Activated CD4-positive, alpha-beta T cell treated with anti-CD3 and anti-CD28 coated beads for 36 hours (primary cell): ENCODE measurements at places on chromosomes 11 and 22. TPM values are rescaled to one million over a fixed set of nuclear protein-coding genes. Genes with fewer than 3 reads are reported as not detected.

The SGSM1 gene
- 0.11 TPM for total RNA-seq

The PLAAT2 gene
- total RNA-seq, result not detected

The CSNK2A3 gene
- 1.7 TPM for total RNA-seq

The NAALAD2 gene
- not detected for total RNA-seq

The SLC22A8 gene
- total RNA-seq, result not detected

The SUSD2 gene
- total RNA-seq, result 0.80 TPM

The POU2AF1 gene
- 9.6 TPM for total RNA-seq

The LGALS12 gene
- total RNA-seq, result not detected

The GAL3ST1 gene
- total RNA-seq, result not detected

The OR8G1 gene
- not detected for total RNA-seq

The SERHL2 gene
- total RNA-seq, result 0.78 TPM

- peaks cover 13% of the 10 kb centered on the region for H3K4me1 ChIP-seq
- H3K27me3 ChIP-seq, result peaks cover 59% of the 10 kb centered on the region
- no peak overlapping the region for H3K27ac ChIP-seq
- no peak overlapping the region for H3K4me3 ChIP-seq
Measured at GRCh38 chr11:64710418-64711137, 12.4 kb downstream of the NRXN2 start.

GRCh38 chr11:16804104-16804947, 65.9 kb downstream of the C11orf58 start:
- H3K27ac ChIP-seq, result no peak overlapping the region
- no peak for DNase-seq
- no peaks in the 10 kb centered on the region for H3K36me3 ChIP-seq
- no peak overlapping the region for H3K4me3 ChIP-seq
- no peaks in the 10 kb centered on the region for H3K27me3 ChIP-seq
- no peaks in the 10 kb centered on the region for H3K4me1 ChIP-seq

- peaks cover 34% of the 10 kb centered on the region for H3K4me1 ChIP-seq
- H3K36me3 ChIP-seq, result peaks cover 32% of the 10 kb centered on the region
- H3K27ac ChIP-seq, result peak overlapping the region; percentile 93
Measured at GRCh38 chr22:49962012-49962750, 1.6 kb downstream of the PIM3 start.

DNA sequence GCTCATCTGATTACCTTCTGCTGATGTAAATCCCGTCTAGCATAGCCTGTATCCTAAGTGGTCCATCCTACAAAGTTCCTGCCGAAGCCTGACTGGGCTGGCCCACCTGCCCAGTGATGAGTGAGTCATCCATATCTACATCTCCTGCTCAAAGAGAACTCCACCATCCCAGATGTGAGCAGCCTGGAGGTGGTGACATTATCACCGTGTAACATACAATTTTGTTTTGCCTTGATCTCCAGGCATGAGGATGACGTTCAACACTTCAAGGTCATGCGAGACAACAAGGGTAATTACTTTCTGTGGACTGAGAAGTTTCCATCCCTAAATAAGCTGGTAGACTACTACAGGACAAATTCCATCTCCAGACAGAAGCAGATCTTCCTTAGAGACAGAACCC, 5.6 kb downstream of the TMA7B start:
- H3K36me3 ChIP-seq, result peaks cover 52% of the 10 kb centered on the region
- no peak overlapping the region for H3K4me3 ChIP-seq
- no peaks in the 10 kb centered on the region for H3K27me3 ChIP-seq
- H3K27ac ChIP-seq, result peak overlapping the region; percentile 38

DNA sequence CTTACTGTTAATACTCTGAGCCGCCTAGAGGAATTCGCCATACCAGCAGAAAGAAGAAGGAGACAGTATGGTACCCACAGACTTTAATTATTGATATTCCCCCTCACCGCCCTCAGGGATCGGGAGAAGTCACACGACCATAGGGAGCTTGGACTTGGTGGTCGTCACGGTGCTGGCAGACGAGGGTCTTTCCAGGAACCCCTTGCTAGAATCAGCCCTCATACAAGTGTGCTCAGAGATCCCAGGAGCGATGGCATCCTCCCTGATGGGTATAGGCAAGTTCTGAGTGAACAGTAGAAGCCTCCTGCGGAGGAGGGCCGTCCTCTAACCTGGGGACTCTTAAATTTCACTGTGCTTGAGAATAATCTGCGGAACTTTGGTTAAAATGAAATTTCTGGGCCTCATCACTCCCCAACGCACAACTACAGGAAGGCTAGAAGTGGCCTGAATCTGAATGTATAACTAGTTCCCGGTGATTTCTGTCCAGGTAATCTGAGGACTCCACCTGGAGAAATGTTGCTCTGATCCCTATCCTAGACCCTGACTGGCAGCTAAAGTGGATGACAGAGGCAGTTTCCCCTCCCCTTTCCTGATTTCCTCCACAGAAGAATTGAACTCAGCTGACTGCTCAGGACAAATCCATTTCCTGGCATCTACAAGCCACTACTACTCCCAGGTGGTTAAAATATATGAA, 4.5 kb downstream of the VSIG2 start:
- H3K27ac ChIP-seq, result no peak overlapping the region
- DNase-seq, result no peak
- H3K4me3 ChIP-seq, result peak overlapping the region; percentile 81

- H3K36me3 ChIP-seq, result no peaks in the 10 kb centered on the region
- H3K27me3 ChIP-seq, result no peaks in the 10 kb centered on the region
- H3K4me1 ChIP-seq, result no peaks in the 10 kb centered on the region
- no peak overlapping the region for H3K27ac ChIP-seq
- DNase-seq, result no peak
- H3K4me3 ChIP-seq, result no peak overlapping the region
Measured at GRCh38 chr11:73281201-73281741, 9.1 kb downstream of the P2RY6 start.

DNA sequence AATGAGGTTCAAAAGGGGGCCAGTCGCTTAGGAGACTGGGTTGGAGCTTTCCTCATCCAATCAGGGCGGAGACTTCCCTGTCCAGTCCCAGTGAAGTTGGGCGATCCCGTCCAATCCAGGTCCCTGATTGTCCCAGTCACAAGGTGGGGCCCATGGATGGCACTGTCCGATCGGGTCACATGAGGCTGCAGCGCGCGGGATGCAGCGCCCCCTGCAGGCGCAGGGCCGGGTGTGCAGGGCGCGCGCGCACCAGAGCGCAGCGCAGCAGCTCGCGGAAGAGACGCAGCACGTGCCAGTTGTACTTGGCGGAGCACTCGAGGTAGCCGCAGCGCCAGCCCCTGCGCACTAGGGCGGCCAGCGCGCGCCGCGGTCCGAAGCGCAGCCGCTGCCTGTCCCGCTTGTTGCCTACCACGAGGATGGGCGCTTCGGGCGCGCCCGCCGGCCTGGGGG, 2.3 kb downstream of the RASL10A start:
- DNase-seq, result peak; percentile 63
- H3K4me1 ChIP-seq, result peaks cover 27% of the 10 kb centered on the region
- no peak overlapping the region for H3K27ac ChIP-seq

- no peak overlapping the region for H3K27ac ChIP-seq
- H3K4me1 ChIP-seq, result peaks cover 8% of the 10 kb centered on the region
- DNase-seq, result no peak
- H3K4me3 ChIP-seq, result no peak overlapping the region
- H3K36me3 ChIP-seq, result peaks cover 40% of the 10 kb centered on the region
Measured at GRCh38 chr22:30574997-30575671, 669 bp upstream of the GAL3ST1 start.

DNA sequence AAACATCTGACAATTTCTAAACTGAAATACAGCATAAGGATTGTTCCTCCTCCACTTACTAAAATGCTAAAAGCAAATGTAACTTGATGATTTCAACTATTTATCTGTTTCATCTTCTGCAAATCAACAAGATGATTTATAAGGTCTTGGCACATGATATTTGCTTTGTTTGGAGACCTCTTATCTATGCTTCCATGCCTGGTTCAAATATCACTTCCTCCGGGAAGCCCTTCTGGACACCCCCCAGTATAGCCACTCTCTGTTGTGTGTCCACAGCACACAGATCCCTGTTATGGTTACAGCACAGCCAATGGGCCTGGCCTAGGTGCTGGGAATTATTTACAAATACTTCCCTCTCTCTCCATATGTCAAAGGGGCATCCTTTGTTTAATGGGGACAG, 114.8 kb downstream of the C11orf58 start:
- no peaks in the 10 kb centered on the region for H3K4me1 ChIP-seq
- no peaks in the 10 kb centered on the region for H3K36me3 ChIP-seq
- H3K27ac ChIP-seq, result no peak overlapping the region

DNA sequence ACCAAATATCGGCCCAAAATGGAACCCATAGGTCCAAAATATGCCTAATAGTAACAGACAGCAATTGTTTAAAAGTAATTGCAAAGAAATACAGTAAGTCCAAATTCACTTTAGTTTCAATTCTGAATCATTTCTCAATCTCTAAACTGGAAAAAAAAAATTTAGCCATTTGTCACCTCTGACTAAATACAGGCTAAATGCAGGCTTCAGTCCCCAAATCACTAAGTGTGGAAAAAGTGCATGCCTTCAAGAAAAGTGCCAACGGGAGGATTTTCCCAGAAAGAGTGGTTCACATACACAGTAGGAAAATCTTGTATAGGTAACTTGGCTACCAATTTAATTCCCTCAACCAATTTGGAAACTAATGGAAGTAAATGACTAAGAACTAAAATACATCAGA, 35.7 kb downstream of the SIK3 start:
- H3K27ac ChIP-seq, result peak overlapping the region; percentile 79
- DNase-seq, result peak; percentile 34
- H3K4me3 ChIP-seq, result no peak overlapping the region
- H3K4me1 ChIP-seq, result peaks cover 69% of the 10 kb centered on the region
- H3K27me3 ChIP-seq, result no peaks in the 10 kb centered on the region
- H3K36me3 ChIP-seq, result peaks cover 3% of the 10 kb centered on the region

GRCh38 chr11:77089004-77089545, 13.6 kb upstream of the OMP start:
- no peak overlapping the region for H3K27ac ChIP-seq
- peaks cover 4% of the 10 kb centered on the region for H3K4me1 ChIP-seq
- DNase-seq, result no peak
- H3K4me3 ChIP-seq, result no peak overlapping the region
- H3K27me3 ChIP-seq, result no peaks in the 10 kb centered on the region

DNA sequence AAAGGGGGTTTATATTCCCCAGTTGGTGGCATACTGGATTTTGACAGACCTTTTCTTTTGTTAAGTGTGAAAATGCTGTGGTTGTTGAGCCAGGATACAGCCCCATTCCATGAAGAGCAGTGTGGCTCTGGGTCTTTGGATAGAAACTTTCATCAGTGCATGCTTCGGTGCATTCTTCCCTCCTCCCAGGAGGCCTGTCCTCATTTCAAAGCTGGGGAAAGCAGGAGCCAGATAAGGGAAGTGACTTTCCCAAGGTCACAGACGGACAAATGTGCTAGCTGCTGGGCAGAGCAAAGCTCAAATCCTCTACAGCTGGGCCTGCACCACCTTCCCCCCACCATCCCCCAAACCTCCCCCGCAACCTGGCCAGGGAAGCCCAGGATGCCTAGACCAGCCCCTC, 184.5 kb upstream of the NTM start:
- H3K4me3 ChIP-seq, result no peak overlapping the region
- no peak for DNase-seq
- H3K4me1 ChIP-seq, result no peaks in the 10 kb centered on the region
- no peaks in the 10 kb centered on the region for H3K36me3 ChIP-seq
- H3K27me3 ChIP-seq, result peaks cover 16% of the 10 kb centered on the region
- no peak overlapping the region for H3K27ac ChIP-seq

DNA sequence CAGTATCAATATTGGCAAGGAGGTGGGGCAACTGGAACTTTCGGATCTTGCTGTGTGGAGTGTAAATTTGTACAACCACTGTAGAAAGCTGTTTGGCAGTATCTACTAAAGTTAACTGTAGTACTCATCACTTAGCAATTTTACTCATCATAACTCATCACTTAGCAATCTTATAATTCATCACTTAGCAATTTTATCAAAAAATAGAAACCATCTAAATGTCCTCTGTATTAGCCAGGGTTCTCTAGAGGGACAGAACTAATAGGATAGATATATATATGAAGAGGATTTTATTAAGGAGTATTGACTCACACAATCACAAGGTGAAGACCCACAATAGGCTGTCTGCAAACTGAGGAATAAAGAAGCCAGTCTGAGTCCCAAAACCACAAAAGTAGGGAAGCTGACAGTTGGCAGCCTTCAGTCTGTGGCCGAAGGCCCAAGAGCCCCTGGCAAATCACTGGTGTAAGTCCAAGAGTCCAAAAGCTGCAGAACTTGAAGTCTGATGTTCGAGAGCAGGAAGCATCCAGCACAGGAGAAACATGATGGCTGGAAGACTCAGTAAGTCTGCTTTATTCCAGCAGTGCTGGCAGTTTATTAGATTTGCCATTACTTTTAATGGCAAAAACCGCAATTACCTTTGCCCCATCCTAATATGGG, 92.9 kb upstream of the USP47 start:
- no peak for DNase-seq
- H3K4me1 ChIP-seq, result no peaks in the 10 kb centered on the region
- H3K36me3 ChIP-seq, result no peaks in the 10 kb centered on the region

DNA sequence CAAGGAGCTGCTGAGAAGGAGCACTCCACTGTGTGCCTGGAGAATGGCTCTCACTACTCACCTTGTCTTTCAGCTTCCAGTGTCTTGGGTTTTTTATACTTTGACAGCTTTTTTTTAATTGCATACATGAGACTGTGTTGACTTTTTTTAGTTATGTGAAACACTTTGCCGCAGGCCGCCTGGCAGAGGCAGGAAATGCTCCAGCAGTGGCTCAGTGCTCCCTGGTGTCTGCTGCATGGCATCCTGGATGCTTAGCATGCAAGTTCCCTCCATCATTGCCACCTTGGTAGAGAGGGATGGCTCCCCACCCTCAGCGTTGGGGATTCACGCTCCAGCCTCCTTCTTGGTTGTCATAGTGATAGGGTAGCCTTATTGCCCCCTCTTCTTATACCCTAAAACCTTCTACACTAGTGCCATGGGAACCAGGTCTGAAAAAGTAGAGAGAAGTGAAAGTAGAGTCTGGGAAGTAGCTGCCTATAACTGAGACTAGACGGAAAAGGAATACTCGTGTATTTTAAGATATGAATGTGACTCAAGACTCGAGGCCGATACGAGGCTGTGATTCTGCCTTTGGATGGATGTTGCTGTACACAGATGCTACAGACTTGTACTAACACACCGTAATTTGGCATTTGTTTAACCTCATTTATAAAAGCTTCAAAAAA, 72.6 kb downstream of the NCAPD3 start:
- H3K27ac ChIP-seq, result no peak overlapping the region
- DNase-seq, result no peak
- H3K36me3 ChIP-seq, result peaks cover 29% of the 10 kb centered on the region
